ENCODE measurements at places on chromosomes 7 and 10.

DNA sequence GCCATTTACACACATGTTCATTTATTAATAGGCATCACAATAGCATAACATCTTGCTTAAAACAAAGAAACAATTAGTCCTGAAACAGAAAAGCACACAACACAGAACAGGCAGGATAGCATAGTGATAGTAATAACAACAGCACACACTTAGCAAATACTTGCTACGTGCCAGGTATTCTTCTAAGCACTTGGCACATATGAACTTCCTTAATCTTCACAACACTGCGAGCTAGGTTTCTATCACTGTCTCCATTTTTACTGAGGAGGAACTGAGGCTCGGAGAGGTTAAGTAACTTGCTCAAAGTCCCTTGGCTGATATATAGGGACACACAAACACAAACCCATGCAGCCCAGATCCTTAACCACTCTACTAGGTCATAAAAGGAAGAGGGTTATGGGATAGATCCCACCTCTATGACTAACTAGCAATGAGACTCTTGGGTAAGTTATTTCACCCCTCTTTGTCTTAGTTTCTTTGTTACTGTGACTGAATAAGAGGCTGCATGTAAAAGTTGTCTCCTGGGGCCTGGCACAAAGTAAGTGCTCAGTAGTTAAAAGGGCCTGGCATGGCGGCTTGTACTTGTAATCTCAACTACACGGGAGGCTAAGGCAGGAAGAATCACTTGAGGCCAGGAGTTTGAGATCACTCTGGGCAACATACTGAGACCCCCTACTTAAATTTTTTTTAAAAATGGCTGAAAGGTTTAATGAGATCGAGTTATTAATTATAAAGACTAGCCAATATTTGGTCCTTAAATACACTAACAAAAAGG, 181.0 kb upstream of the RHOBTB1 start:
- DNase-seq = no peak

- peak; percentile 17 for DNase-seq
Observed at GRCh38 chr7:80934321-80934720, 15.5 kb upstream of the SEMA3C start.

- no peak for DNase-seq
Observed at GRCh38 chr10:131735577-131735976, 165.2 kb upstream of the PPP2R2D start.

DNA sequence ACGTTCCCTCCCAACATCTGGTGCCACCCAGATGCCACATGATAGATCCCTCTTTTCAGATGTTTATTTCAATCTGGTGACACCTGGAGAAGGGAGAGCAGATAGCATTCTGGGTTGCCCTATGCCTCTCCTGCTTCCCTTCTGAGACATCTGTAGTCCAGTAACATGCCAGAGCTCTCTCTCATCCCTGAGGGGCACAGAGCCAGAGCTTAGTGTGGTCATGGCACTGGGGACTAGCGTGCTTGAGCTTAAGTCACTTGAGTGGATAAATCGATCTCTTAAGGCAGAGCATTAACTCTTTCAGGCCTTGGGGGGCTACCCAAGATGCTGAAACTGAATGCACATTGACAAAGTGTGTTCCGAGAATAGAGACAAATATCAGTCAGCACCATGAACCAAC, 47.9 kb downstream of the WNT2 start:
- no peak for DNase-seq

GRCh38 chr7:153422291-153423209, 629.6 kb upstream of the DPP6 start:
- no peak for DNase-seq

DNA sequence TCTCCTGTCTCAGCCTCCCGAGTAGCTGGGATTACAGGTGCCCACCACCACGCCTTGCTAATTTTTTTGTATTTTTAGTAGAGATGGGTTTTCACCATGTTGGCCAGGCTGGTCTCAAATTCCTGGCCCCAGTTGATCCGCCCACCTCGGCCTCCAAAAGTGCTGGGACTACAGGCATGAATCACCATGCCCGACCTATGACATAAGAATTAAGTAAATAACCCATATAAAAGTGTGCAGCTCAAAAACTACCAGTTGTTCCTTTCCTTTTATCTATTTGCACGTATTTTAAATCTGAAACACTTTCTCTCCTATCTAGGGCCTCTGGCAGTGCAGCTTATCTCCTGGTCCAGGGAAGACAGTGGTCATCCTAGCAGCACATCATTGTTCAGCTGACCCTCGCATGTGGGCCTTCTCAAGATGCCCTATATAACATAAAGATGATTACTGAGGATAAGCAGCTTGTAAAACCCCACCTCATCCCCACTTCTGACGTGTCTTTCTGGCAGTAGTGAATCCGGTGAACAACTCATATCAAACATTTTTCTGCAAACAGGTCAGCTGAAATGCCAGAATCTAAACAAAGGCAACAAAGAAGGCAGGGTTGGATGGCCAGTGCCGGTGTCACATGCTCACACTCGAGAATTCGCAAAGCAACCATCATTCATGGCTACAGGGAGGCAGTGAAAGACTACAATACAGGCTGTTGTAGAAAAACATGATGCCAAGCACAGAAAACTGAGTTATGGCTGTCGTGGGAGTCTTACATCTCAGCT, 36.0 kb upstream of the KCNIP2 start:
- DNase-seq = peak; percentile 54

DNA sequence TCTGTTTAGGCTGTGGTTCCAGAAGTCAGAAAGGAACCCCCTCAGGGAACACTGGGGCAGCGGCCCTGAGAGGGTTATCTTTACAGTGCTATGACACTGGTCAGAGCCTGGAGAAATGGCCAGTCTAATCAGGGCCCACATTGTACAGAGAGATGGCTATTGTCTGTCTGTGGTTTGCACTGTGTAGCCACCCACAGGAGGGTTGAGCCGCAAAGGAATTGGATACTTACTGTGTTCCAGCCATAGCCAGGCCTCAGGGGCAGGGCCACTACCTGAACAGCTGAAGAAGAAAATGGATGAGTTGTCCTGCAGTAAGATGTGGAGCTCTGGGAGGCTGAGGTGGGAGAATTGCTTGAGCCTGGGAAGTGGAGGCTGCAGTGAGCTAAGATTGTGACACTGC, 47.5 kb upstream of the PODXL start:
- no peak for DNase-seq
